ENCODE measurements at places on chromosomes 3 and 15.
A peak's percentile ranks its signal among the peaks of the same experiment; 100 is the strongest.

DNA sequence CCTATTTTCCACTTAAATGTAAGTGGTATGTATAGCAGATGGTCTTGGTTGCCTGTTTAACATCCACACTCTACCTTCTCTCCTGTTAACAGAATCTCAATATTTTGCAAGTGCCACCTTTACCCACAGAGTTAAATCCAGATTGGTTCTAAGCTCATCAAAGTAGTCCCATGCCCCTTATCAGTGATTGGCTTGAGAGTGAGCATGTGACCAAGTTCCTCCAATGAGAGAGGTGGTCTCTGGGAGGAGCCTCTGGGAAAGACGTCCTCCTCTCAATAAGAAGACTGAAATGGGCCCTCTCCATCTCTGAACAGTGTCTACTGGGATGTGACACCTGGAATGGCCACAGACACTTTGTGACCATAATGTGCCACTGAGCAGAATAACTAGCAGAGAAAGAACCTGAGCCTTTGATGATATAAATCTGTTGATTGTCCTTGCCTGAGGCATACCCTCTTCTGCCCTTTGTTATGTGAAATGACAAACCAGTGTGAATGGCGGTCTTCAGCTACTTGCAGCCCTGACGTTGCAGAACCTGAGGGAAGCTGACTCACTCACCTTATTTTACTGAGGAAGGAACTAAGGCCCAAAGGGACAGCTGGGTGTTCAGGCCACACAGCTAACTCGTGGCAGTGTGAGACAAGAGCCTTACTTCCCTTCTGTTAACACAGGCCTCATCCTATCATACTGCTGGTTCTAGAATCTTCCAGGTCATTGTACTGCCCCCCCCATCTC lies 42.4 kb upstream of the LARS2 start:
- no peak for DNase-seq

GRCh38 chr15:45101749-45102148 lies 12.2 kb downstream of the DUOX2 start:
- DNase-seq = no peak

- peak; percentile 29 for DNase-seq
Observed at GRCh38 chr3:54262541-54262940, 140.2 kb downstream of the CACNA2D3 start.

DNA sequence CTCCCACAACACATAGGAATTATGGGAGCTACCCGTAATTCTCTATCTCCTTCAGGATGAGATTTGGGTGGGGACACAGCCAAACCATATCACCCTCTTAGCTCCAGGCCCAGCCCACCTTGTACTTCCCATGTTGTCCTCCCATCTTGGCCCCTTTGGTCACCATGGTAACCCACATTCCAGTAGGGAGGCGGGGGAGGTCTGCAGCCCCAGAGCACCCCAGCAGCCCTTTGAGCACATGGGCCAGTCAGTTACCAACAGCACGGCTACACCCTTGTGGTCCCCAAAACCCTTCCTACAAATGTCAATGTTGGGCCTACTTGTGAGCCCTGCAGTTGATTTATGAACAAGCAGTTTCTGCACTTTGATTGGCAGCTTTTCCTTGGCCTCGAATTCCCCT lies 84.5 kb downstream of the LRRK1 start:
- DNase-seq = no peak

DNA sequence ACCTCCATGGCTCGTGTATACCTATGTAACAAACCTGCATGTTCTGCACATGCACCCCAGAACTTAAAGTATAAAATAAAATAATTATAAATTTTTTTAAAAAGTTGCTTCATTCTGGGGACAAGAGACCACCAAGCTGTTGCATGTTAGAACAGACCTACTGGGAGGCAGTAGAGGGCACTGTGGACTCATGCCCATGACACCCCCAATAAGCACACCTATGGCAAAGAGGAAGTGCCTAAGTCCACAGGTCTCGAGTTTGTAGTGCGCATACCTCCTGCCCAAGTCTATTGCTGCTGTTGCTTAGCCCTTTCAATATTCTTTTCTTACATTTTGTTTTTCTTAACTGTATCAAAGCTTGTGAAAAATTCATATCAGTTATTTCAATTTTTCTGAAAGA lies 267.9 kb upstream of the THBS1 start:
- no peak for DNase-seq

DNA sequence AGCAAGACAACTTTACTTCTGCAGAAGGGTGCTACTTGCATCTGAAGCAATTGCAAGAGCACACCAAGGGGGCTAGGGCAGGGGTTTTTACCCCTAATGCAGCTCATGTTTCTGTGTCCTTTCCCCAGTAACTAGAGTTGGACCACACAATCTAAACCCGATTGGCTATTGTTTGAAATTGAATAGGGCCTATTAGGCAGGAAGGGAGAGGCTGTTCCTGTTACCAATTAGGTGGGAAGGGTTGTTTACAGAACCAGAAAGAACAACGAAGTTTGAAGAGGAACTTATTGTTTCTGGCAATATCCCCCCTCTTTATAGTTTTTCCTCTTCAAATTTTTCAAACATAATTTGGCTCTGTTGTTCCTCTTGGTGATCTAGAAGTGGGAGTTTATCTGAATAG lies 85.5 kb downstream of the CHCHD4 start:
- DNase-seq = no peak

- no peak for DNase-seq
Observed at GRCh38 chr3:160400030-160400701, 716 bp downstream of the SMC4 start.

- no peak for DNase-seq
Observed at GRCh38 chr3:128549283-128550112, 56.5 kb upstream of the GATA2 start.

DNA sequence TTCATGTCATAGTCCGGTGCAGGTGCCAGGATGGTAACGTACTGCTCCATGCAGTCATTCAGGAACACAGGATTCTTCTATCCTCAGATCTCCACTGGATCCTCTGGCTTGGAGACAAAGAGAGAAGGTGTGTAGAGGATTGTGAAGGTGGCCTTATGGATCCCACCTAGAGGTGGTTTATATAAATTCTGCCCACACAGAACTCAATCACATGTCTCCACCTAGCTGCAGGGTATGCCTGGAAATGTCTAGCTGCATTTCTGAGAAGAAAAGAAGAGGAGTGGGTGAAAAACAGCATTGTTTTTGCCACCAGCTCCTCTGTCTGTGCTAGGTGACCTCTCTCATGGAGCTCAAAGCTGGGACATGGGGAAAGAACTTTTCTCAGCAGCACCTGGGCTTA lies 478.7 kb downstream of the PDCD6IP start:
- DNase-seq = no peak

DNA sequence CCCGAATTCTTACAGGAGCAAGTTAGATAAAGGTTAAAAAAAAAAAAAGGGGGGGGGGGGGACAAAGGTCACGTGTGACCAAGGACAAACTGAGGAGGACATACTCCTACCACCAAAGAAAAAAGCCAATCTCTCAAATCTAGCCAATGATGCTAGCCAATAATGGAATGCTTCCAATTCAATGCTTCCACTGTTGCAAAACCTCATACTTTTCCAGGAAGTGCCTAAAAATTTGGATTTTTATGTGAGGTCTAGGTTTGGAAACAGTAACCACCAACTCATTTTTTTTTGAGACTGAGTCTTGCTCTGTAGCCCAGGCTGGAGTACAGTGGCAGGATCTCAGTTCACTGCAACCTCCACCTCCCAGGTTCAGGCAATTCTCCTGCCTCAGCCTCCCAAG lies 11.4 kb downstream of the MSL2 start:
- DNase-seq = no peak

DNA sequence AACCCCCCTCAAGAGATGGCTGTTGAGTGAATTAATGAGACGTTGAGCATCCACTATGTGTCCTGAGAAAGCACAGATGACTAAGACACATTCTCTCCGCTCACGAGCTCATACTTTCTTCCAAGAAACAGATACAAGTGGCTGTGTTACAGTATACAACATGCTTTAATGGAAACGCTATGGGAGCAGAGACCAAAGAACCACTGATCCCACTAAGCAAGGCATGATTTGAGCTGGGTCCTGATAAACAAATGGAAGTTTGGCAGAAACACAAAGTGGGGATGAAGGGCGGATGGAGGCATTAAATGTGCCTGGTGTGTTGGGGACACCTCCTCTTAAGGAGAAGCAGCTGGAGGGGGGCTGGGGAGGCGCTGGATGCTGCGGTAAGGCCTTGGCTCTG lies 129.4 kb downstream of the UACA start:
- no peak for DNase-seq

GRCh38 chr3:115712871-115713270 lies 89.6 kb downstream of the GAP43 start:
- DNase-seq = no peak

- DNase-seq = no peak
Observed at GRCh38 chr3:126167566-126167965, 12.8 kb downstream of the ALDH1L1 start.

DNA sequence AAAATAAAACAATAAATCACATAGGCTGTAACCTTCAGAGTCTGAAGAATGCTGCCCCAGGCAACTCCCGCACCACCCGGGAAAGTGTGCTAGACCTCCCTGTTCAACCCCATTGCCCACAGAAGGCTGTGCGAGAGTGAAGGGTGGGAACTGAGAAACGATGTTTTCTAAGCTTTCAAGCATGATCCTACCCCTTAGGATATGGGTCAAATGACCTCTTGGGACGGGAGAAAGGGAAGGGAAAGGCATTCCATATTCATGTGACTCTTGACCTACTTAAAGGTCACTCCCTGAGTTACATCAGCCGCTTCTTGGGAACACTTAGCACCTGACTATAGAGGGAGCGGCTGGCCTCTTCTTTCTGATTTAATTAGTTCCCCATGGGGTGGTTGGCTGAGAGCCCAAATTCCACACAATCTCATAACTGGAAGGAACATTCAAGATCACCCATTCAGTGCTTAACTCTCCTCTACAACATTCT lies 114.7 kb upstream of the SLC24A5 start:
- DNase-seq = no peak

DNA sequence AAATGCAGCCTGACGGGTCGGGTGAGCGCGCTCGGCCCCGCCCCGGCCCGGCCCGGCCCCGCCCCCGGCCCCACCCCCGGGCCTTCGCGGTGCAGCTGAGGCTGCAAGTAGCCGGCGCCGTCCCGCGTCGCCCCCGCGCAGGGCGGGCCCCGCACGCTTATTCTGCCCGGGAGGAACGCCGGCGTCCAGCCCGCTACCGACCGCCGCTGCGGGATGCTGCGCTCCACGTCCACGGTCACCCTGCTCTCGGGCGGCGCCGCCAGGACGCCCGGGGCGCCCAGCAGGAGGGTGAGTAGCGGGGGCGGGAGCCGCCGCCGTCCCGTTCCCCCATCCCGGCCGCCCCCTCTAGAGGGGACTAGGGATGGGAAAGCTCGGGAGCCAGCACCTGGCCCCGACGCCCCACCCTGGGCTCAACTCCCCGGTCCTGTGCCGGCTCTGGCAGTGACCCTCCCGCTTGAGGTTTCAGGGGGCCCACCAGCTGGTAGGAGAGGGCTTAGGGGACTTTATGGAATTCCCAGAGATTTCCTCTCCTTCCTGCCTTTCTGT lies at the start of gene MYZAP:
Gene MYZAP, plus strand, starts transcription at position 83 of the 546 bp plus-strand sequence. Its CDS starts 131 bp downstream, at position 214.
- DNase-seq = no peak

DNA sequence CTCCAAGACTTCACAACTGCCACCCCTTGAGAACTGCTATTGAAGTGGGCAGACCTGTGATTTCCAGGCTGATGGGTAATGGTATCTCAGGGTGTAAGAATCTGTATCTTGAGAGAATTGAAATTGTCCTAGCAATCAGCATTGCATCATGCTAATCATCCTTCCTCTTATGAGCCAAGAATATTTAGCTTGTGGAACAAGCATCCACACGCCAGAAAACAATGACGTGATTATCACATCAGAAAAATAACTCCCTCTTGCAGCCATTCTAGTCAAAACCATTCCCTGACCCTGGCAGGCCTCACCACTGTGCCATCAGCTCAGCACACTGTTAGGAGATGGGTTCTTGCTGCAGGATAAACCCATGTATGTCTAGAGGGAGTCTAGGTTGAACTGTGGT lies 6.7 kb downstream of the BCL2L10 start:
- no peak for DNase-seq

- no peak for DNase-seq
Observed at GRCh38 chr3:124320976-124321375, 329.1 kb upstream of the ROPN1 start.

DNA sequence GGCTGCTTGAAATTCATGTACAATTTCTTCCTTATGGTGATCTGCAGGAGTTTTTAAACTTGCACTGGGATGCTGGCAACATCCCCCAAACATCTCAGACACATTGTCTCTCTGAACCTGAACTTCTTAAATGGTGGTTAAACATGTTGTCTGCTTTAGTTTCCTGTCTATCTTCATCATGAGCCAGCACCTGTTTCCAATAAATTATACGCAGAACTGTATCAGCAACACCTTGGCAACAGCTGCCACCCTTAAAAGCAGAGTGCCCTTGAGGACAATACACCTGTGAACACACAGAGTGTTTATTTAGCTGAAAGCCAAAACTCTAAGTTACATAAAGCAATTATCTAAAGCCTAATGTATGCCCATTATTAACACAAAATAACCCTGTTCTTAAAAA lies 242.9 kb downstream of the WNT5A start:
- DNase-seq = peak; percentile 64

GRCh38 chr3:177229791-177230190 lies 32.5 kb upstream of the TBL1XR1 start:
- no peak for DNase-seq

Measured in NCI-H187 (cell line).